Activated CD4-positive, alpha-beta T cell treated with anti-CD3 and anti-CD28 coated beads for 36 hours (primary cell): ENCODE measurements at places on chromosomes 12 and 14.
A peak's percentile ranks its signal among the peaks of the same experiment; 100 is the strongest.

DNA sequence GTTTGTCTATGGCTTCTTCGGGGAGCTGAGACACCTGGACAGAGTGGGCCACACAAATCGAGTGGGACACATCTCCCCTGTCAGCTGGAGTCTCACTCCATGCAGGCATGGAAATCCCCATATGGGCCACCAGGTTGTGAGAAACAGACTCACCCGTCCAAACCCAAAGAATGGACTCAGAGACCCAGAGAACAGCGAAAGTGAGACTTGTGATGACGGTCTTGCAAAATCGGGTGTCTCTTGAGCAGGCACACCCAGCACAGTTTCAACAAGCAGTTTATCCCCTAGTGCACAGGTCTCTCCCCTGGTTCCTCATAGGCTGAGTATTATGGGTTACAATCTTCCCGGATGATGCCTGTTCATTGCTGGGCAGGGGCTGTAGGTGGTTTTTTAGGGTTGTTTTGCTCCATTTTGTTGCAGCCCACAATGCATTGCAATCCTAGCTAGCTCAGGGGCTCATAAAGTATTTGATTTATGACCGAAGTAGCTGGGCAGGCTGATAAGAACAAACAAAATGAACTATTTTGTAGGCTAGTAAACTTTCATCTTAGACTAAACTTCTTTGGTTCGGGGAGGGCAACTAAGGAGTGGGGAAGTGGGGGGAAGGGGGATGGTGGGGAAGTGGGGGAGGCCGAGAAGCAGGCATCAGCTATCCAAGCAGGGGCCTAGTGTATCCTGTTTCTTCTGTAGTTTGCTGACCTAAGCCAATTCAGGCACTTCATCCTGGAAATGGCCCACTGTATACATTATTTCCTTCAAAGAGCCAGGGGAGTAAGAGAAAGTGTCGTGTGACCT is 45.3 kb downstream of the IQSEC3 start:
- no peak for DNase-seq

DNA sequence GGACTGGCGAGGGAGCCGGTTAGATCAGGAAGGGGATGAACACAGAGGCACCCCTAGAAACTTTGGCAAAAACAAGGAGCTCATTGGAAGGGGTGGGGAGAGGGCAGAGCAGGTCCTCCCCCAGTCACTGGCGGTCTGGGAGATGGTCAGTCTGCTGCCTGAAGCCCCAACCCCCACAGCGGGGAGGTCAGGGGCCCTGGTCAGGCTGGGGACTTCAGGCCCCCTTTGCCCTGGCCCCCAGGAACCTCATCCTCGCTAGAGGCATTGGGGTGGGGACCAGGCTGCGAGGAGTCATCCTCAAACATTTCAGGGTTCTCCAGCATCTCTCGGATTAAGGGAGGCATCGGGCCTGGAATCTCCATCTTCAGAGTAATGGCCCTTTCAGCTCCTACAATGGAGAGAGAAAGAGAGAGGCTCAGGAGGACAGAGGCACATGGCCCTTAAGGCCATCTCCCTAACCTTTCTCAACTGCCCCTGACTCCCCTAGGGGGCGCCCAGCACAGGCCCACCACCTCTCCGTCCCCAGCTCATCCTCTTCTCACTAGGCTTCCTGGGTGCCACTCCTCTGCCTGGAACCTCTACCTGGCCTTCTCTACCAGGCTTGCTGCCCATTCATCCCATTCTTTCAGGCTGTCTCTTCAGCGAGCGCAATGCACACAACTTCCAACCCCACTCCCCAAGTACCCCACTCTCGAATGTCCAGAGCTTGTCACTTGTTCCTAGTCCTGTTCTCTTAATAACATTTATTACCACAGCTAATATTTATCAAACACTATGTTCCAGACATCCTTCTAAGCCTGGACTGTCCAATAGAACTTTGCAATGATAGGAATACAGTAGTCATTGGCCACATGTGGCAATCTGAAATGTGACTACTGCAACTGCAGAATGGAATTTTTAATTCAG is 4.7 kb upstream of the ITGB7 start:
- peak; percentile 48 for DNase-seq

DNA sequence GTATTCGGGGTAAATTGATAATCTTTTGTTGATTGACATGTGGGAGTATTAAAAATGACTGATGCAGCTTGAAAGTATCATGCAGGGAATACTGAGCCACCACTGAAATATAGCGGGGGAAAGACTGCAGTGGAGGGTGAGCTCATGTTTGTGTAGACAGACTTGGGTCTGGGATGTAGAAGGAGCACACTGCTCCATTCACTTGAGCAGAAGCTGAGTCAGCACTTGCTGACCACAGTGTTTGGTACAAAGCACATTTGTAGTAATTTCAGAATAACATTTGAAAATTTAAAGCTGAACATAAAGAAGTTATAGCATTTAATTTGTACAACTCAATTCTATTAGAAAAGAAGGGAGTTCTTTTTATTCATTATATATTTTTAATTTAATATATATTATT is 304.3 kb upstream of the PRICKLE1 start:
- DNase-seq = no peak

GRCh38 chr12:127459687-127460086 is 807.3 kb upstream of the TMEM132C start:
- DNase-seq = no peak

- no peak for DNase-seq
Observed at GRCh38 chr14:104746934-104747481, 5.9 kb upstream of the SIVA1 start.

- DNase-seq = no peak
Observed at GRCh38 chr12:1398673-1399072, 195.7 kb downstream of the FBXL14 start.

- DNase-seq = no peak
Observed at GRCh38 chr12:69972136-69972535, 147.1 kb downstream of the MYRFL start.

GRCh38 chr14:66824251-66824650 is 316.3 kb downstream of the GPHN start:
- DNase-seq = no peak

GRCh38 chr12:110780448-110780847 is 37.8 kb upstream of the PPP1CC start:
- DNase-seq = peak; percentile 74

DNA sequence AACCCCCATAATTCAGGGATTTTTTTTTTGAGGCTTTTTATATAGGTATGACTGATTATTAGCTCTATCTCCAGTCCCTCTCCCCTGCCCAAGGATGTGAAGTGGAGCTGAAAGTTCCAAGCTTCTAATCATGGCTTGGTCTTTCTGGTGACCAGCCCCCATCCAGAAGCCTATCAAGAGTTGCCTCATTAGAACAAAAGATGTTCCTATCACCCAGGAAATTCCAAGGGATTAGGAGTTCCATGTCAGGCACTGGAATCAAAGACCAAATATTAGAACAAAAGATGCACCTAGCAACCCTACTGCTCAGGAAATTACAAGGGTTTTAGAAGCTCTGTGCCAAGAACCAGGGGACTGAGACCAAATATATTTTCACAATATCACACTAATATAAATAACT is 29.9 kb downstream of the LRP6 start:
- DNase-seq = no peak

GRCh38 chr12:14886271-14886670 is 617 bp upstream of the MGP start:
- DNase-seq = no peak

DNA sequence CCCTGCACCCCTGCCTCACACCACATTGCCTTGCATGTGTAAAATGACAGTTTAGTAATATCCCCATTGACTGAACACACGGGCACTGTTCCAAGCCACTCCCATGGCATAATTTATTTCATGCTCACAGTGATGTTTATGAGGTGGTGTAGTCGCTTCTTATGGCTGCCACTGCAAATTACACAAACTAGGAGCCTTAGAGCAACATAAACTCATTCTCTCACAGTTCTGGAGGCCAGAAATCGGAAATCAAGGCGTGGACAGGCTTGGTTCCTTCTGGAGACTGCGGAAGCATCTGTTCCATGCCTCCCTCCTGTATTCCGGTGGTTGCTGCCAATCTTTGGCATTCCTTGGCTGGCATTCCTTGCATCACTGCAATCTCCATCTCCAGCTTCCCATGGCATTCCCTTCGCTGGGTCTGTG is 97.3 kb downstream of the RIN3 start:
- no peak for DNase-seq

DNA sequence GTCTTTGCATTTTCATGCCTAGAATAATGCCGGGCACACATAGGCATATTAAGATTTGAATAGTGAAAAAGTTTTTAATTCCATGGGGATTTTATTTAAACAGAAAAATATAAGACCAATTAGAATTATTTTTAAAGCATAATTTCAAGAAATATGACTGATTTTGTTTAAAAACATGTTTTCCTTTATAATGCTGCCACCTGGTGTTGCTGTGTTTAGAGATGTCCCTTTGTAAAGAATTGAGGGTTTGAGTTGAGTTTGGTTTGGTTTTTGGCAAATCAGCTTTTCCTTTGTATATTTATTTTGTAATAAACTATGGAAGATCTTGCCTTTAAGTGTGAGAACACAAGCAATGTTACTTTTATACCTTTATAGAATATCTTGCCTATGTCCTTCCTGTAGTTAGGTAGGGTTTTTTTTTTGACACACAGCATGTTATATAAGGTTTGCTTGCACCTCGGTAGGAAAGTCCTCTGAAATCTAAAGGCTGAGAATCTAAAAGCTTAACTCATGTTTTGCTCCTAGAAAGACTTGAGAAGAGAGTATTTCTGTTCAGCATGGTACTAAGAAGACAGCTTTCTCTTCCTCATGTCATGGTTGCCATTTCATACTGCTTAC is 31.4 kb upstream of the SNAPC1 start:
- no peak for DNase-seq

- DNase-seq = no peak
Observed at GRCh38 chr14:68402525-68403101, 390.3 kb downstream of the ZFP36L1 start.

DNA sequence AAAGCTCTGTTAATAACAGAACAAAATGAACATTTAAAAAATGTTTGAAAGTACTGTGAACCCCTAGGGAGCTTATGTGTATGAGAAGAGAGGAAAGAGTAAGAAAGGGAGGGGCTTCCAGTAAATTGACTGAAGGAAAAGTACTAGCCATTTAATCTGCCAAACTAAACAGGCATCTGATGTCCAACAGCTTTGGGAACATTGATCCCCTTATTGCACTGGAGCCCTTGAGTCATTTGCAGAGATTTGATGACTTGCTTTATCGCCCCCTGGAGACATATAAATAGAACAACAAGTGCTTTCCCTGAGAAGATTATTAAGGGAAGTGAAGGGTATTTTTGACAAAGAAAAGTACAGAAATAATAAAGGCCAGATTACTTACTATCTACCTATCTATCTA is 319.3 kb upstream of the NOVA1 start:
- no peak for DNase-seq

- no peak for DNase-seq
Observed at GRCh38 chr12:31822761-31823160, 93.9 kb upstream of the AMN1 start.

- DNase-seq = no peak
Observed at GRCh38 chr12:109598428-109598854, 24.8 kb downstream of the MVK start.

DNA sequence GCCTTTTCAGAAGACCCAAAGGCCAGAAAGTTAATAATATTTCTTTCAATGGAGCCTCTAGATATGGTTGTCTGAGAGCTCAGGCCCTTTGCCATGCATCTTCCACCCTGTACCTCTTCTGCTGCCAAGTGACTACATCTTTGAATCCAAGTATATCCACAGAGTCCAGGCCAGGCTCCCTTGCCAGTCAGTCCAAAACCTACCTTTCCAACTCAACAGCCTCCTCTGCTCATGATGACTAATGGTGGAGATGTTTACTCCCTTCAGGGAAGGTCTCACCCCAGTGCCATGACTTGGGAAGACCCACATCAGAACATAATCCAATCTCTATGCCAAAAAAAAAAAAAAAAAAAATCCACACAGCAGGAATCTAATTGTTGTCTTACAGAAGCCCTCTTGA is 20.4 kb downstream of the TTC9 start:
- DNase-seq = no peak

GRCh38 chr14:45249856-45250575 is 3.0 kb downstream of the MIS18BP1 start:
- DNase-seq = no peak

DNA sequence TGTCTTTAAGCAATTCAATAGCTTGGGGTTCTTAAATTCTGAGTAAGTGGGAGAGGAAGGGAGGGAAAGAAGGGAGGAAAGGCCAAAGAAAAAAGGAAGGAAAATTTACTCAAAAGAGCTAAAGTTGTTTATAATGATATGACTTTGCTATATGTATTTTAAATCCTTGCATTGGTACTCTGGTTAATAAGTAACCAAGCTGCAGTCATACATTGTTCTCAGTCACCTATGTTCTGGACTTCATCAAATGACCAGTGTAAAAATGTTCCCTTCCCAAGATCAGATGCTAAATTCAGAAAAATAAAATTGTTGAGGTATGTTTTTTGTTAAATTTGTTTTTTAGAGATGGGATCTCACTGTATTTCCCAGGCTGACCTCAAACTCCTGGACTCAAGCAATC is 259.9 kb upstream of the CPNE8 start:
- no peak for DNase-seq

GRCh38 chr12:46811185-46811584 is 14.6 kb downstream of the SLC38A4 start:
- peak; percentile 4 for DNase-seq

- DNase-seq = no peak
Observed at GRCh38 chr14:74871819-74872218, 4.1 kb downstream of the PROX2 start.

- DNase-seq = no peak
Observed at GRCh38 chr14:37936971-37937370, 270.7 kb upstream of the SSTR1 start.

GRCh38 chr14:22426711-22427110 is 162.3 kb downstream of the DAD1 start:
- no peak for DNase-seq

GRCh38 chr12:128661226-128661569 is 162.6 kb downstream of the SLC15A4 start:
- no peak for DNase-seq

DNA sequence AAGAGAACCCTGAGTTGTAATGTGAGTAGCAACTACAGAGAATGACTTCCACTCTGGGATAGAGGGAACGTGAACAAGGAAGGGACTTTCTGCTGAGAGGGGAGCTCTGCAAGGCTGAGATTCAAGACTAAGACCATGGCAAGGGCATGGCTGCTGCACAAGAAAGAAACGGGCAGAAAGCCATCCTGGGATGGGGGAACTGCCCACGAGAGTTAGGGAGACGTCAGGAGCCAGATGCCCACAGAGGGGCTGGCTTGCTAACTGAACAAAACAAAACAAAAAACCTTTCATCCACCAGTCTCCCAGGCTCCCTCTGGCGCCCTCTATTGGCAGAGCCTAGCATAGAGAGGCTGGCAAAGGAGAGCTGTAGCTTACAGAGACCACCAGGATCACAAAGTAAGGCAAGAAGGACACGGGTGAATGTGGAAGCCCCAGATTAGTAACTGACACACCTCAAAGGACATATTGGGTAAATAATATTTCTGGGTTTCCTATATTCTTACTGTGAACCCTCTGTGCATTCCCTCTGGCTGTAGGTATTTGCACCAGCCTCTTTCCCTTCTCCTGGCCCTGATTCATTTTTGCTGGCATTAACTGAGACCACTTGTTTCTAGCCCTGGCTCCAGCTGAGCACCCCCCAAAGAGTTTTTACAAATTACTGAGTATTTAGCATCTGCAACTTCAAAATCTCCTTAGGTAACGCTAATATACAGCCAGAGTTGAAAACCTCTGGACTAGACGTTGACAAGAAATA is 338.3 kb downstream of the EMP1 start:
- DNase-seq = peak; percentile 78

- DNase-seq = no peak
Observed at GRCh38 chr12:61384511-61384910, 875.7 kb upstream of the USP15 start.
